Stimulated activated CD4-positive, alpha-beta T cell treated with anti-CD3 and anti-CD28 coated beads, Interleukin-4, amount 100 ng/mL, for 4 hours (primary cell): ENCODE measurements at places on chromosomes 6 and 20.

- peak; percentile 61 for DNase-seq
Measured at GRCh38 chr6:134402372-134402984, 84.6 kb upstream of the SGK1 start.

GRCh38 chr6:36025932-36026327 is 1.5 kb upstream of the SLC26A8 start:
- DNase-seq: no peak

GRCh38 chr6:159527351-159527750 is 165.7 kb downstream of the SOD2 start:
- no peak for DNase-seq

GRCh38 chr6:160139420-160139851 is 17.8 kb downstream of the SLC22A1 start:
- DNase-seq: no peak
